ENCODE measurements at places on chromosomes 3 and 15. TPM values are rescaled to one million over a fixed set of nuclear protein-coding genes. Genes with fewer than 3 reads are reported as not detected.

DNA sequence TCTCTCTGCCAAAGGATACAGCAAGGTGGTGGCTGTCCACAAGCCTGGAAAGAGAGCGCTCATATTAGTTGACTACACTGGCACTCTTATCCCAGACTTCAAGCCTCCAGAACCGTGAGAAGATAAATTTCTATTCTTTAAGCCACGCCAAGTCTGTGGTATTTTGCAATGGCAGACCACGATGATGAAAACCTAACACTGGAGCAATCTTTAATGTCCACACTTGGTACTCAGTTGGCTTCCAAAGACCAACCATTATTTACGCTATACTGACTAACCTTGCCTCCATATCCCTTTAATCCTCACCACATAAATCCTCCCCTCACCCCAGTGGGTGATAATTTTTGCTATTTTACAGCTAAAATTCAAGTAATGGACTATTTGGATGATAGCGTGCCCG, 16.9 kb upstream of the LACTB start:
- H3K27me3 ChIP-seq: no peaks in the 10 kb centered on the region
- no peaks in the 10 kb centered on the region for H3K4me1 ChIP-seq
- H3K36me3 ChIP-seq: no peaks in the 10 kb centered on the region
- no peak overlapping the region for H3K27ac ChIP-seq
- no peak for DNase-seq

GRCh38 chr3:69509288-69509687, 123.4 kb upstream of the FRMD4B start:
- H3K27ac ChIP-seq: no peak overlapping the region
- no peak for DNase-seq
- no peaks in the 10 kb centered on the region for H3K4me1 ChIP-seq
- no peaks in the 10 kb centered on the region for H3K27me3 ChIP-seq
- H3K4me3 ChIP-seq: no peak overlapping the region

DNA sequence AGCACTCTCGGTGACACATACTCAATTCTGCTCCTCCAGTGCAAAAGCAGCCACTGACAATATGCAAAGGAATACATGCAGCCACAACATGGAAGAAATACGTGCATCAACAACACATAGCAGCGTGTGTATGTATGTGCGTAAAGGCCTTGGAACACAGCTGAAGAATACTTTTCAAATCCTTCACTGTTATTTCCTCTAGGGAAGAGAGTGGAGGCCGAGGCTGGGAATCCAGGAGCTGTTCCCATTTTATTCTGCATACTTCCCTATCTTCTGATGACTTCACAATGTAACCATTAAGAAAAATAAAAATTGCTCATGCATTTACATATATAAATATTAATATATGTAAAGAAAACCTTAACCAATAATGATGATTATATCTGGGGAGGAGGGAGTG, 36.6 kb upstream of the MGLL start:
- H3K4me1 ChIP-seq: no peaks in the 10 kb centered on the region
- H3K27me3 ChIP-seq: no peaks in the 10 kb centered on the region
- no peak overlapping the region for H3K27ac ChIP-seq
- H3K4me3 ChIP-seq: no peak overlapping the region

DNA sequence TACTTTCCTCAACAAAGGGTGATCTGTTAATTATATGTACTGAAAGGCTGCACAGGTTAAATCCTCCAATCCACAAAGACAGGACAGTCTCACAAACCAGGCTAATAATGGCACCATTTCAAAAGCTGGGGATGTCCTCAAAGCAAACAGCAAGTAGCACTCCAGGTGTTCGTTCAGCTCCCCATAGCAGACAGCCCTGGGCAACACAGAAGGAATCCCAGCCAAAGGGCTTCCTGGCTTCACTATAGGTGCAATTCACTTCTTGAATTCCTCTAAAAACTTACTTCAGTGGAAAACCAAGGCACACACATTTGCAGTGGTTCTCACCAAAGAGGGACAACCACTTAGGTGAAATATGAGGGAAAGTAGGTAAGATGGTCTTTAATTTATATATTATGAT, 166.7 kb downstream of the CTNNB1 start:
- H3K27me3 ChIP-seq: no peaks in the 10 kb centered on the region
- H3K36me3 ChIP-seq: no peaks in the 10 kb centered on the region
- H3K27ac ChIP-seq: no peak overlapping the region
- no peak overlapping the region for H3K4me3 ChIP-seq
- no peak for DNase-seq
- no peaks in the 10 kb centered on the region for H3K4me1 ChIP-seq

DNA sequence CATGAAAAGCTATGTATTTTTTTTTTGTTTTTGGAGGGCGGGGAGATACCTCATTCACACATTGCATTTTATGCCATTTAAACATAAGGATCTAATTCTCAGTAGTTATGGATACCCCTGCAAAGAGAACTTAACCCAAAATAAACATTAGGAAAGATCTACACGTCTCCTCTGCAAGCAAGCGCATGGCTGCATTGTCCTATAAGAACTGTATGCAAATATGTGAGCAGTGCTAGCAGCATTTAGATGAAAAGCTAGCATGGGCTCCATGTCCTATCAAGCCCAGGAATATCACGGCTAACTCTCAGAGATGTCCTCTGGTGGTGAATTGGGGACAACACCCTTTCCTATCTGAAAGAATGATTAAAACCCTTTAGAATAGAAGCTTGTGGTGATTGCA, 292.8 kb downstream of the MEX3B start:
- no peaks in the 10 kb centered on the region for H3K27me3 ChIP-seq
- H3K27ac ChIP-seq: no peak overlapping the region
- H3K36me3 ChIP-seq: no peaks in the 10 kb centered on the region
- no peaks in the 10 kb centered on the region for H3K4me1 ChIP-seq
- H3K4me3 ChIP-seq: no peak overlapping the region
- no peak for DNase-seq

DNA sequence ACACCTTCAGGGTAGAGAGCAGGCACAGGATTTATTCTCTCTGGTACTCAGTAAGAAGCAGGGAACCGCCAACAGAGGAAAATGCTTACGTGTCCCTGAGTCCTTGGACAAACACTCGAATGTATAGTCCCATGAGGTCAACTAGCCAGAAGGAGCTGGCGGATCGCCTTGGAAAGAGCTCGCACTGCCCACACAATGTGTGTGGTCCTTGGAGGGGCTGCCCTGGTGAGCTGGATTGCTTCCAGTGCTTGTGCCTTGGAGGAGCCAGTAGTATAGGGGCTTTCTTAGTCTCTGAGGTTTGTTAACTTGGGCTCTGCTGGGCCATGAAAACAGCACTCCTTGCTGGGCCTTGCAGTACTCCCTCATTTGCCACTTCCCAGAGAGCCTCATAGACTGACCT, 40.7 kb upstream of the VILL start:
- no peak for DNase-seq
- peaks cover 4% of the 10 kb centered on the region for H3K4me1 ChIP-seq
- H3K27ac ChIP-seq: no peak overlapping the region
- H3K4me3 ChIP-seq: no peak overlapping the region

DNA sequence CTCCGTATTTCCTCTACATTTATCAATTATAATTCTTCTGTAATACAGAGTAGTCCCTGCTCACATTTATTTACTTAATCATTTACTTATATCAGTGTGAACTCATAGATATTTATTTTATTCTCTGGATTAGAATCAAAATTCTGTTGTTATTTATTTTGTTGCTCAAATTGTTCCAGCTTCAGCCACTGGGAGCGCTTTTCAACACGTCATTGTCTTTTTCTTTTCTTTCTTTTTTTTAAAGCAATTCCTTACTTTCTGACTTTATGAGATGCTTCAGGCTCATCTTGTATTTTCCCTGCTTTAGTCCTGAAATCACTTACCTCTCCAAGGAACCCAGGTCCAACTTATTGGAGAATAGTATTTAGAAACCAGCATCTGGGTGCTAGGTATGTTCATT, 53.4 kb downstream of the GLCE start:
- H3K4me3 ChIP-seq: no peak overlapping the region
- no peaks in the 10 kb centered on the region for H3K4me1 ChIP-seq
- no peaks in the 10 kb centered on the region for H3K27me3 ChIP-seq

DNA sequence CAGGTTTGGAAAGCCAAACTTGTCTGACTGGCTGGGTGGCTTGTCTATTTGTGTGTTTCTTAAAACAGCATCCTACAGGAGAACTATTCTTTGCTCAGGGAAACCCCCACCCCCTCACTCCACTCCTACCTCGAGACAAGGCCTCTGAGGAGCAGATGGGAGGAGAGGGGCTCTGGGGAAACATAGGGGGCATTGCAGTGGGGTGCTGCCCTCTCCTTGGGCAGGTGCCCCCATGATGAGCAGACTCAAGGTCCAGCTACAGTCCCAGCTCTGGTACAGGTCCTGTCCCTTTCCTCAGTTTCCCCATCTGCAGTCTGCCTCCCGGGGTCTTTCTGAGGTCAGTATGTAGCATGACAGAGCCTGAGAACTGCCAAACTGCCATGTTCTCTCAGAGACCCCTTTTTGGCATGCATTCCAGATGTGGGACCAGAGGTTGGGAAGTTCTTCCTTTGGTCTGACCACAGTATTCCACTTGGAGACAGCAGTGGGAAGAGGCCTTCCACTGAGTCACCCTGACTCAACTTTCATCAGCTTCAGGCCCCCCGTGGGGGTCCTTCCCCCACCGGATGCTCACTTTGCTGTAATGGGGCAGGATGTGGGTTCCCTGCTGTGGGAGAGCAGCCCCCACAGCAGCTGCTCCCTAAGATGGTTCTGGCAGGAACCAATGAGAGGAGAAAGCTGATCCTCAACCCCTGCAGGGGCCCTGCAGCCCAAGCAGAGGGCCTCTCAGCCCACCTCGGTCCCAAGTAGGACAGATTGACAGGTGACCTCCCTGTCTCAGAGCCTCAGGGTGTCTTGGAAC, 32.3 kb upstream of the CYP11A1 start:
- H3K27ac ChIP-seq: no peak overlapping the region
- H3K4me3 ChIP-seq: no peak overlapping the region
- no peaks in the 10 kb centered on the region for H3K4me1 ChIP-seq
- H3K27me3 ChIP-seq: no peaks in the 10 kb centered on the region
- DNase-seq: no peak

THRB gene
- total RNA-seq: 29.1 TPM

ITIH1 gene
- total RNA-seq: not detected

ANO10 gene
- 18.8 TPM for total RNA-seq

RETNLB gene
- total RNA-seq: not detected

SCG3 gene
- not detected for total RNA-seq
